ENCODE measurements at places on chromosomes 13 and 19.

- no peak for DNase-seq
These were observed 31.0 kb downstream of the TDRD12 start for GRCh38 chr19:32750441-32751055.

- no peak for DNase-seq
These were observed 191.0 kb upstream of the HTR2A start for GRCh38 chr13:47087841-47088240.

DNA sequence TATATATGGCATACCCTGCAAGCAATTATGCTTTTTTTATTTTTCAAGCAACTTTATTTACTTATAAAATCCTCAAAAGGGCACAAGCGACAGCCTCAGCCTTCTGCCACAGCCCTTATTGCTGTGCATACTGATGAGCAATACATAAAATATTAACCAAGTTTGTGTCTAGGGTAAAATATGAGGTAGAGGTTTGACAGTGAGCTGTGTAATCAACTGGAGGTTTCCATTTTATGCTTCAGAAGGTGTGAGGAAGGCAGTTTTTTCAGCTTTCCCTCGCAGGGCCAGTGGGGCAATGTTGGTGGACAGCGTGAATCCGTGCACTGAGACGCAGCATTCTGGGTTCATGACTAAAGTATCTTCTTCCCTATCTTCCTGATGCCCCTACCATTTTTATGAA, 310.4 kb downstream of the IRS2 start:
- no peak for DNase-seq

GRCh38 chr13:81406022-81406421, 1065.1 kb upstream of the SPRY2 start:
- DNase-seq, result no peak

DNA sequence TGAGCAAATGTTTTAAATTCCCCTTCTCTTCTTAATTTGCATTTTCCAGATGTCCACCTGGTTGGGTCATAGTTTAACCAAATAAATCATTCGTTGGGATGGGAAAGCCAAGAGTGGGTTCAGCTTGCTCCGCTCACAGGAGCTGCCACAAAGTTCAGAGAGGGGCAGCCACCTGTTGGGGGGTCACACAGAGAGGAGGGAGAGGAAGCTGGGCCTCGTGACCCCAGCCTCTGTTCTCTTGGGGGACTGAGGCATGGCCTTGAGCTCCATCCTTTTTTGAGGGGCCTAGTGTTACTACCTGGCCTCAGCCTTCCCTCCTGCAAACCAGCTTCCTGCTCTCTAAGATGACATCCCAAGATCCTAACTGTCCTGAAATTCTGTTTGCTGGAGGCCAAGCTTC, 2.5 kb downstream of the MEF2B start:
- no peak for DNase-seq

DNA sequence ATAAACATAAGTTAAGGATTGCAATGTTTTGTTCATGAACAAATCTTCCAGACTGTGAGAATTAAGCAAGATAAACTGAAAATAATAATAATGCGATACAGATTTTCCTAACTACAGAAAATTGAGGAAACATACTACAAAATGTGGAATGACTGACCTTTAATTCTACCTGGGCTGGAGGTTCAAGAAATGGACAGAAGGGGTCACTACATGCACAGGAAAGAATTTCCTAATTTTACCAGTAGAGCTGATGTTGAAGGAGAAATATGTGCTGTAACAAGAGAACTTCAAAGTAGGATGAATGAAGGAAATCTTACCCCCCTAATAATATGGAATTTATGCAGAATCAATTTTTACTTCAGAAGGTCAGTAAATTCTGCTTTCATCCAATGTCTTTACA, 62.3 kb downstream of the ZNF627 start:
- no peak for DNase-seq

DNA sequence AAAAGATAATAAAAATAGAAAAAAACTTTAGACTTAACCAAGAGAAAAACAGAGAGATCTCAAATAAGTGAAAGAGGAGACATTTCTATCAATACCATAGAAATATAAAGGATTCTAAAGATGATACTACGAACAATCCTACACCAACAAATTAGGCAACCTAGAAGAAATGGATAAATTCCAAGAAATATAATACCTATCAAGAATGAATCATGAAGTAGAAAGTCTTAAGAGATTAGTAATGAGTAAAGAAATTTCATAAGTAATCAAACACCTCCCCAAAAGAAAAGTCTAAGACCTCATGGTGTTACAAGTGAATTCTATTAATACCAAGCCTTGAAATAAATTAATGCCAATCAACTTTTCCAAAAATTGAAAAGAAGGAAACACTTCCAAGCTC, 1584.5 kb upstream of the MIR17HG start:
- DNase-seq, result no peak

DNA sequence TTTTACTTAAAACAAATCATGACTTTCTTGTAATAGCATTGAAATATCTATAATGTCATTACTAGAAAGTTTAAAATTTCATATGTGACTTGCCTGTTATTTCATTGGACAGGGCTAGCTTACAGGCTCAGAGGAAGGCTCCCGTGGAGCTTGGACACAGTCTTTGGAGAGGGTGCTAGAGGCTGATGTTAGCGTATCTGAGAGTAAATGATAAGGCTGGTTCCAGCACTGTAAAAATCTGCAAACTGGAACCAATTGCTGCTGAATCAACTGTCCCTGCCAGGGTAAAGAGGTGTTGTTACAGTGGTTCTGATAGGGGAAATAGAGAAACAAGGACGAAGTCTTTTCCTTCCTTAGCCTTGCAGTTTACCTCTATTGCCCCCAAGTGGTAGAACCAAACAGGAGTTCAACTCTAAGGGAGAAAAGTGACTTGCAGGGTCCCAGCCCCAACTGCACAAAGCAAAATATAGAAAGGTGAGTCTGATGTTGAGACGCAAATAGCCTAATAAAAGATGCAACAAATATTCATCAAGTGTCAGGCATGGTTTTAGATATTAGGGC, 901.7 kb downstream of the DIAPH3 start:
- no peak for DNase-seq

DNA sequence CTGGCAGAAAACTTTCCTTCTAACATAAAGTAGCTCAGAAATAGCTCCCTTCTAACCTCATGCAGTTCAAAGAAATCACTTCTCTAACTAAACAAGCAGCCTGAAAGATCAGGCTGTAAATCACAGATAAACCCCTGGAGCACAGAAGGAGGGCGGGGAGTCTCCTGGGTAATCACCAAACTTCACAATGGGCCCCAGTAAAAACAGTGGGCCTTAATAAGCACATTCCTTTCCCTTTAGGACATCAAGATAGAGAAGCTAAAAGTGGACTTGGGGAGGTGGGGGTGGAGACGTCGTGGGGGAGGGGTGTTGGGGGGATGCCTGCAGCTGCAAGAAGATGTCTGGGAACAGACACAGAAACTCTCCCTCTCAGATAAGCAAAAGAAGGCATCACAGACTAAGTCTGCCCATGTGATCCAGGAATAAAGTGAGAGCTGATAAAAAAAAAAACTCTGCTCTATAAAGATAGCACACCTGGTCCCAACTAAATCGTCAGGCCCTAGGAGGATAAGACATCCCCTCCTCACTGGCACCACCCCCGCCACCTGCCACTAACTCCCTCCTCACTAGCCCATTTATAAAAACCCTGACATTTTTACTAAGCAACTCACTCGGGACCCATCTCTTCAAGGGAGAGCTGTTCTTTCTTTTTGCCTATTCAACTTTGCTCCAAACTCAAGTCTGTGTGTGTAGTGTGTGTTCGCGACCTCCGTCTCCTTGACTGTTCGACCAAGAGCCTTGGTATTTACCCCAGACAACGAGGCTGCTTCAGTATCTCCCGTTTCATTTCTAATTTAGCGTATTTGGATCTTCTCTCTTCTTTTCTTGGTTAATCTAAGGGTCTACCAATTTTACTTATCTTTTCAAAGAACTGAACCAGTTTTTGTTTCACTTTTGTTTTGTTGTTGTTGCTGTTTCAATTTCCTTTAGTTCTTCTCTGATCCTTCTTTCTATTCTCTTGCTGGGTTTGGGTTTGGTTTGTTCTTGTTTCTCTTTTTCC, 31.7 kb downstream of the DNAJC15 start:
- peak; percentile 59 for DNase-seq

- DNase-seq, result no peak
These were observed 1.1 kb downstream of the ZNF792 start for GRCh38 chr19:34962687-34963572.

- DNase-seq, result no peak
These were observed 323.2 kb downstream of the OXGR1 start for GRCh38 chr13:96671073-96671472.

- no peak for DNase-seq
These were observed 566.3 kb downstream of the LIG4 start for GRCh38 chr13:107649079-107649478.

GRCh38 chr19:4908360-4908759, 941 bp upstream of the UHRF1 start:
- no peak for DNase-seq

DNA sequence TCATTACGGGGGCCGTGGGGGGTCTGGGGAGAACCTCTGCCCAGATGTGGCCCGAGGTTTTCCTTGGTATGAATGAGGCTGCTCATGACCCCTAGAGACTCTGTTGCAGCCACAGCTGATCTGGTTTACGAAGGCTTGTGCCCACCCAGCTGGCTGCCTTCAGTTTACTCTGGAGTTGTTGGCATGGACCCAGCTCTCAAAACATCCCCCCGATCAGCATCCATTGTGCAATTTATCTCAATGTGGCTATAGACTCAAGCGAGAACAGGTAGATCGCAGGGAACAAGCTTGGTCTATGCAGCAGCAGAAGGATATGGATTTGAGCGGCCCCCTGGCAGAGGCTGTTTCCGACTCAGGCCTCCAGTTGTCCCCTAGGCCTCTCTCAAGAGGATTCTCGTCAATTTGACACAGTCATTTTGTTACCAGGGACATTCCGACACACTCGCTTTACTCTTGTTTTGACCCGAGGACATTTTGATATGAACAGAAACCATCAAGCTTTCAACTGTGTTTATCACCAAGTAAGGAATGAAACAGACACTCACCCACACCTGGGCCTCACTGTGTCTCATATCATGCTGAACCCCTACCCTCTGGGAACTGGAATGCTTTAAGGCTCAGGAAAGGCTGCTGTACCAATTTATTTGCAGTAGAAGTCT, 161.5 kb downstream of the KATNAL1 start:
- DNase-seq, result no peak

DNA sequence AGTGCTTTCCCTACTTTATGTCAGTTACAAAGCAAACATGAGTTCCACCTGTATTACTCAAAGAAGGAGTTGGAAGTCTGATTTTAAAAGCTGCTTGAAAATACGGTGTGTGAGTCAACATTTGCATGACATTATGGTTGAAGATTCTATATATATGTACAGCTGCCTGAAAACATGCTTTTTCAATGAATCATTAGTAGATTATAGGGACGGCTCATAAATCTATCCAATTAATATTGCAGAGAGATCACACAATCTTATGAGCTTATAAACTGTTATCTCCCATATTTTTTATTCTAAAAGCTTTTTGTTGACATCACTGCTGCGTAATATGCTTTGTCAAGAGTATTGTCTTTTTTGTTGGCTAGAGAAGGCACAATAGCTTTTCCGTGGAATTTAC, 873.8 kb downstream of the SLITRK6 start:
- no peak for DNase-seq

DNA sequence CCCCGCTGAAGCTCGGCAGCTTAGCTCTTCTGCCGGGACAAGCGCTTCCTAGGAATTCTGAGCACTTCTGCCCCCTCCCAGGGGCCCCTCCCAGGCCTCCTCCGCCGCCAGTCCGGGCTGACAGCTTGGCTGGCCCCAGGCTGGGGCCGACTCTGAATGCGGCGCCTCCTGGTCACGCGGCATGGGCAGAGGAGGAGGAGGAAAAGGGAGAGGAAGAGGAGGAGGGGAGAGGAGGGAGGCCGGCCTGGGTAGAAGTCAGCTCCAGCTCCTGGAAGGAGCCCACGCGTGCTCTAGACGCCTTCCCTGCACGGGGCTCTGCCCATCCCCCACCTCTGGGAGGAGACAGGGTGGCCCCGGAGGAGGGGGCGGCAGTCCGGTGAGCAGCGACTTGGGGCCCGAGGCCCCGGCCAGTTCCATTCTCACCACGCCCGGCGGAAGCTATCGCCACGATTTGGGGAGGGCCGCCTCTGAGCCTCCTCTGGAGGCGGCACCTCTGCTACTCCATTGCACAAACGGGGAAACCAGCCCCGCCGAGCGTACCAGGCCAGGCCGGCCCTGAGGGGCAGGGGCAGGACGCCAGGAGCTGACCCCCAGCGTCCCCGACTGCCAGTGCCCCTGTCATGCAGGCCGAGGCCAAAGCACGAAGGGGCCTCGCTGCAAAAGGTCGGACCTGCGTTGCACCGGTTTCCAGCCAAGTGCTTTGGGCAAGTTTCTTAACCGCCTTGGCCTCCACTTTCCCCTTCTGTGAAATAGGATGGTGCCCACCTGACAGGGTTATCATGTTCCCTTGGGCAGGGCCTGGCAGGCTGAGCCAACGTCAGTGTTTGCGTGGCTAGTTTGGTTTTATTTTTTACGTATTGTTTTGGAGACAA, 31.6 kb downstream of the CCNE1 start:
- no peak for DNase-seq

- DNase-seq, result no peak
These were observed 103.5 kb upstream of the SPRY2 start for GRCh38 chr13:80444240-80445015.

DNA sequence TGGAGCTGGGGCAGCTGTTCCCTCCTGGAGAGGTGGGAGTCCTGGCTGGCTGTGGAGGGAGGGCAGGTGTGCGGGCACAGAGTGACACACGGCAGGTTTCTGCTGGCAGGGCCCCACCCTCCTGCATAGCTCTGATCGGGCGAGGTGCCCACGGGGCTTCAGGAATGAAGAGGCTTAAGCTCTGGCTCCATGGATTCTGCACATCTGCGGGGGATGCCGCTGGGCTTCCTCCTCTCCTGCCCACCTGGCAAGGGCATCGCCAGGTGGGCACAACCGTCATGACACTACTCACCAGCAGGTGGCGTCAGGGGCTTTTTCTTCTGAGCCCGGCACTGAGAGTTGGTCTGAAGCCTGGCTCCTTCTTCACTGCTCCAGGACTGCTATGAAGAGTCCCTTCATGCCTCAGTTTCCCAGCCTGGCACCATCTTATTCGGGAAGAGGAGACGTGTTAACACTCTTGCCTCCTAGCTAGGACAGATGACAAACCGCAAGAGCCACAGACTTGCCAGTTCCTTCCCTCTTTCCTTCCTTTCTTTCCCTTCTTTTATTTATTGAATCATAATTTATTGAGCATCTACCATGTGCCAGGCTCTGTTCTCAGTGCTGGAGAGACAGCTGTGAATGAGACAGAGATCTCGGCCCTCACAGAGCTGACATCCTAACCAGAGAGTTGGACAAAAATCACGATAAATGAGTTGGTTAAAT, 15.2 kb upstream of the PAK4 start:
- DNase-seq, result no peak

- no peak for DNase-seq
These were observed 377.6 kb downstream of the IRS2 start for GRCh38 chr13:109408591-109409382.

- no peak for DNase-seq
These were observed 101.3 kb downstream of the VWA8 start for GRCh38 chr13:41859565-41859964.

DNA sequence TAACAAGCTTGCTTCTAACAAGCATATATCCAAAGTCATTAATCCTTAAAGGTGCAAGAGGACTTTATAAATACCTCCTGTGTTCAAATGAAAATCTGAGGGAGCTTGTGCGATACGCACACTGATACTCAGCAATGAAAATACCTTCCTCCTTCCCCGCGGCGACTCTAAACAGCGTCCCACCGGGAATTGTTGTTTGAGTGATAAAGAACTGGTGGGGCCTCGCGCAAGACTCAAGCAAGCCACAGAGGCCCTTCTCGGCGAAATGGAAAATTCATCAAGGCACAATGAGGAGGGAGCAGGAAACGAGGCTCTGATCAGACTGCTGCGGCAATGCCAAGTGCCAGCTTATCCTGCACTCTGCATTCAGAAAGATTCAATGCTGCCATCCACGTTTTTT, 126.7 kb downstream of the ABCC4 start:
- DNase-seq, result no peak
